ENCODE measurements at places on chromosomes 2 and 18. TPM values are rescaled to one million over a fixed set of nuclear protein-coding genes. Genes with fewer than 3 reads are reported as not detected.
A peak's percentile ranks its signal among the peaks of the same experiment; 100 is the strongest.

Gene ANKRD30BL
- total RNA-seq: not detected

Gene HAAO
- 29.1 TPM for total RNA-seq

Gene STPG4
- total RNA-seq: 0.75 TPM

Gene GRB14
- 5.1 TPM for total RNA-seq

Gene SERPINB10
- not detected for total RNA-seq

Gene C18orf63
- not detected for total RNA-seq

Gene IL36B
- total RNA-seq: not detected

Gene SGPP2
- not detected for total RNA-seq

Gene MEP1B
- not detected for total RNA-seq

Gene SAP130
- total RNA-seq: 23.8 TPM

- H3K27me3 ChIP-seq: no peaks in the 10 kb centered on the region
- H3K36me3 ChIP-seq: no peaks in the 10 kb centered on the region
- no peak overlapping the region for H3K27ac ChIP-seq
These were observed 59.9 kb downstream of the ZRANB3 start for GRCh38 chr2:135471106-135471505.

GRCh38 chr18:3451989-3452749 is 2.2 kb downstream of the TGIF1 start:
- peaks cover 4% of the 10 kb centered on the region for H3K36me3 ChIP-seq
- peaks cover 5% of the 10 kb centered on the region for H3K4me1 ChIP-seq
- H3K27ac ChIP-seq: peak overlapping the region; percentile 97
- peak; percentile 67 for DNase-seq

DNA sequence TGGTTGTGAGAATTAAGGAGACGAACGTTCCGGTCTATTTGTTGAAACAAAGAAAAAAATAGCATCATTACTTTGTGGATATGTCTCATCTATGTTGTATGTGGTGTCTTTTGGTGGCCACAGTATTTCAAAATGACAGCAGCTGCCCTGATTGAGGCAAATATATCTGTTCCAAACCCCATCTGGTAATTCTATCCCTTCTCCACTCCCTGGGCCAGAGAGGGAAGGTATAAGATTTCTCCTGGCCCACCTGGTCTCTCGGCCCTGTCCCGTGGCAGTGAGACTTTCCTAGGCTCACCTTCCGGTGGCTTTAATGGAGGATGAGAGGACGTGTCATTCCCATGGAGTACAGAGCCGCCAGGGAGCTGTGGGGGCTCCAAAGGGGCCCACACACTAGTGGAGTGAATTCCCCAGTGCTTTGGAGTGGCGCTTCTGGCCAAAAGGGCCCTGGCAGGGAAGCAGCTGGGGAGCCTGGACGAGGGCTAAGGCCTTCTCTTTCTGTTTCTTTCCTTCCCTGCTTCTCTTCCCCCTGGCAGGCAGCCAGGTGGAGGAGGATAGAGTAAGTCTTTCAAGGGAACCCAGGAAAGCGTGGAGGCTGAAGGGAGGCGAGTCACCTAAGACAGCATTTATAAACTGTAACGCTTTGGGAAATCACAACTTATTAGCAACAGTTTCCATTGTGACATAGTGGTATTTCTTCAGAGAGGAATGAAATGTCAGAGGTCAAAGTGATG is 5.6 kb downstream of the FOSL2 start:
- no peaks in the 10 kb centered on the region for H3K36me3 ChIP-seq
- H3K27ac ChIP-seq: peak overlapping the region; percentile 59
- no peaks in the 10 kb centered on the region for H3K27me3 ChIP-seq
- H3K4me3 ChIP-seq: peak overlapping the region; percentile 15

DNA sequence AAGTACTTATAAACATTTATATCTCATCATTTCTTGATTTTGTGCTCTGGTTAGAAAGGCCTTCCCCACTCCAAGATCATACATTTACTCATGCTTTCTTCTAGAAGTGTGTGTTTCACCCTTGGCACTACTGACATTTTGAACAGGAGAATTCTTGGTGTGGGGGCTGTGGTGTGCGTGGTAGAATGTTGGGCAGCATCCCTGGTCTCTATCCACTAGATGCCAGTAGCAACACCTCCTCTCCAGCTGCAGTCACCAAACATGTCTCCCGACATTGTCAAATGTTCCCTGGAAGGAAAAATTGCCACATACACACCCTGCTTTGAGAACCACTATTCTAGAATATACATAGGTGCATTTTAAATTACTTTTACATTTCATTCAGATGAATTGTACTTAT is 8.7 kb upstream of the TGIF1 start:
- no peak for DNase-seq
- no peak overlapping the region for H3K27ac ChIP-seq
- no peaks in the 10 kb centered on the region for H3K4me1 ChIP-seq

DNA sequence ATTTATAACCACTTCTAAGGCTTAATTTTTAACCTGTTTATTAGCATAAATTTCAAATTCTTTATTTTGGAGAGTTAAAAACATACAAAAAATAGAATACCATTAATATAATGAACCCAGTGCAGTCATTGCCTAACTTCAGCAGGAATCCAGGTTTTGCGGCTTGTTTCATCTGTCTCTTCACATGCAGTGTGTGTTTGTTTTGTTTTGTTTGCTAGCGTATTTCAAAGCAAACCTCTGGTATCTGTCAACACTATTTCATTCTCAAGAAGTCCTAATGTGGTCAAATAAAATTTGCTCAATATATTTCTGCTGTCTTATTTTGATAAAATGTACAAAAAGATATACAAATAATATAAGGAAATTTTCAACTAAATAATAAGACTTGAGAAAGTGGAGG is 328.5 kb downstream of the AGPS start:
- no peak for DNase-seq
- H3K27me3 ChIP-seq: no peaks in the 10 kb centered on the region
- no peaks in the 10 kb centered on the region for H3K36me3 ChIP-seq
- no peak overlapping the region for H3K4me3 ChIP-seq
- H3K4me1 ChIP-seq: no peaks in the 10 kb centered on the region
- H3K27ac ChIP-seq: no peak overlapping the region

- no peak for DNase-seq
- no peaks in the 10 kb centered on the region for H3K4me1 ChIP-seq
- no peaks in the 10 kb centered on the region for H3K36me3 ChIP-seq
- no peak overlapping the region for H3K4me3 ChIP-seq
These were observed 136.9 kb downstream of the NRXN1 start for GRCh38 chr2:50895041-50895440.

- no peaks in the 10 kb centered on the region for H3K36me3 ChIP-seq
- no peaks in the 10 kb centered on the region for H3K27me3 ChIP-seq
- DNase-seq: no peak
- no peak overlapping the region for H3K27ac ChIP-seq
- no peak overlapping the region for H3K4me3 ChIP-seq
These were observed 135.5 kb upstream of the MYT1L start for GRCh38 chr2:2466534-2466933.

- H3K27me3 ChIP-seq: no peaks in the 10 kb centered on the region
- no peak for DNase-seq
- no peak overlapping the region for H3K4me3 ChIP-seq
- H3K36me3 ChIP-seq: no peaks in the 10 kb centered on the region
- no peak overlapping the region for H3K27ac ChIP-seq
- no peaks in the 10 kb centered on the region for H3K4me1 ChIP-seq
These were observed 182.1 kb upstream of the CCDC68 start for GRCh38 chr18:55141318-55141717.

- DNase-seq: no peak
- no peaks in the 10 kb centered on the region for H3K27me3 ChIP-seq
- H3K4me3 ChIP-seq: no peak overlapping the region
- no peaks in the 10 kb centered on the region for H3K36me3 ChIP-seq
- no peaks in the 10 kb centered on the region for H3K4me1 ChIP-seq
These were observed 92.6 kb upstream of the TMEM18 start for GRCh38 chr2:769771-770170.

DNA sequence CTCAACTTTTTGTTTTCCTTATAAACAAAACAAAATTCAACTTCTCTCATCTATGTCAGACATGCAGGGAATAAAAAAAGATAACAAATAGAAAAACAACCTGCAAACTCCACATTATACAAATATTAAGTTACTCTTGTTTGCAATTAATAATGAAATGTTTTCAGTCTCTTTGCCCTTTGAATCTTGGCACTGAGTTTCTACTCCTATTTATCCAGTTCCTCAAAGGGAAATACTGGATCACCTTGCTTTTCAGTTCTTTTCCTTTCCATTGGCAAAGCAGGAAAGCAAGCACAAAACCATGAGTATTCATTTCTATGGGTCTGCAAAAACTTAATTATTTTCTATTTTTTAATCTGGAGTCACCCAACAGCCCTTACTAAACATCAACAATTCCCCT is 23.6 kb downstream of the KANSL1L start:
- no peaks in the 10 kb centered on the region for H3K4me1 ChIP-seq
- H3K4me3 ChIP-seq: no peak overlapping the region
- H3K27me3 ChIP-seq: no peaks in the 10 kb centered on the region
- DNase-seq: no peak
- H3K27ac ChIP-seq: no peak overlapping the region
- H3K36me3 ChIP-seq: peaks cover 6% of the 10 kb centered on the region

GRCh38 chr2:70725505-70725904 is 42.5 kb downstream of the ADD2 start:
- H3K27ac ChIP-seq: no peak overlapping the region
- no peak for DNase-seq
- H3K36me3 ChIP-seq: no peaks in the 10 kb centered on the region
- H3K4me1 ChIP-seq: no peaks in the 10 kb centered on the region

DNA sequence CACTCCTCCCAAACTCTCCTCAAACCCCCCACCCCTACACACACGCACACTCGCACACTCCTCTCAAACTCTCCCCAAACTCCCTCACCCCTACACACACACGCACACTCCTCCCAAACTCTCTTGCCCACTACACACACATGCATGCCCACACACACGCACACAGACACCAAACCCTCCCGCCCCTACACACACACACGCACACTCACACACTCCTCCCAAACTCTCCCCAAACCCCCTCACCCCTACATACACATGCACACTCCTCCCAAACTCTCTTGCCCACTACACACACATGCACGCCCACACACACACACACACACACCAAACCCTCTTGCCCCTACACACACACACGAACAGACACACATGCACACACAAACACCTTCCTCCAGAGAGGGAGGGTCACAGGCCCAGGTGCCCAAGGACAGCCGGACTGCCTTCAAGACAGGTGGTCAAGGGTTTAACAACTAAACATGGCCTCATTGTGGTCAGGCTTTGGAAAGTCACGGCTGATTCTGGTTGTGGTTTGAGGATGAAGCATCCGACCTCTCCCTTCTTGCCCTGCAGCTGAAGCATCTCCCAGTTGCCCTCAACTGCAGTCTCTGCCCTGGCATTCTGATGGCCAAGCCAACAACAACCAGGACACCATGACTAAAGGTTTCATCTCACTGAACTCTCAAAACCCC is 72.3 kb upstream of the SNTG2 start:
- no peaks in the 10 kb centered on the region for H3K27me3 ChIP-seq
- no peak for DNase-seq
- H3K36me3 ChIP-seq: no peaks in the 10 kb centered on the region
- H3K27ac ChIP-seq: no peak overlapping the region
- no peaks in the 10 kb centered on the region for H3K4me1 ChIP-seq

DNA sequence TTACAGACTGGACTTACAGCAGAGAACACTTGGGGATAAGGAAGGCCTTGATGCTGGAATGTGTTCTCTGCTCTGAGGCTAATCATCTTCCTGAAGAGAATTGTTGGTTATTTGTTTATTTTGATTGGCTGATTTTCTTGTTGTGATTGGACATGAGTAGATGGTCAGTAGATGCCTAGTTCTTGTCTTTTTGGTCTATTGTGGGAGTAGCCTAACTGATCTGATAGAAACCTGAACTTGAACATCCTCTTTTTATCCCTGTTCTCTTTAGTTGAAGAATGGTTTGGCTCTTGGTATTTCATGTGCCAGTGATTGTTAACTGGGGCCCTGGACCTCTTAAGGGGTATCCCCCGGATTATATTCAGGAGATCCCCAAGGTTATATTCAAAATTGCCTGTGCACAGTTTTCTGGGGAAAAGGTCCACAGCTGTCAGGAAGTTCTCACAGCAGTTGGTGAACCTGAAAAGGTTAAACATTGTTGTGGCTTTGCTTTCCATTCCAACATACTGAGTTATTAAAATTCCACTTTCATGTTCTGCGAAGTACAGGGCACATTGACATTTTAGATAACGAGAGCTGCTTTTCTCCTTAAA is 13.6 kb downstream of the TWSG1 start:
- no peak for DNase-seq
- H3K27me3 ChIP-seq: no peaks in the 10 kb centered on the region
- no peaks in the 10 kb centered on the region for H3K4me1 ChIP-seq

- H3K36me3 ChIP-seq: no peaks in the 10 kb centered on the region
- H3K27ac ChIP-seq: no peak overlapping the region
- H3K27me3 ChIP-seq: no peaks in the 10 kb centered on the region
- H3K4me3 ChIP-seq: no peak overlapping the region
These were observed 98.3 kb downstream of the MYCN start for GRCh38 chr2:16038621-16039020.

DNA sequence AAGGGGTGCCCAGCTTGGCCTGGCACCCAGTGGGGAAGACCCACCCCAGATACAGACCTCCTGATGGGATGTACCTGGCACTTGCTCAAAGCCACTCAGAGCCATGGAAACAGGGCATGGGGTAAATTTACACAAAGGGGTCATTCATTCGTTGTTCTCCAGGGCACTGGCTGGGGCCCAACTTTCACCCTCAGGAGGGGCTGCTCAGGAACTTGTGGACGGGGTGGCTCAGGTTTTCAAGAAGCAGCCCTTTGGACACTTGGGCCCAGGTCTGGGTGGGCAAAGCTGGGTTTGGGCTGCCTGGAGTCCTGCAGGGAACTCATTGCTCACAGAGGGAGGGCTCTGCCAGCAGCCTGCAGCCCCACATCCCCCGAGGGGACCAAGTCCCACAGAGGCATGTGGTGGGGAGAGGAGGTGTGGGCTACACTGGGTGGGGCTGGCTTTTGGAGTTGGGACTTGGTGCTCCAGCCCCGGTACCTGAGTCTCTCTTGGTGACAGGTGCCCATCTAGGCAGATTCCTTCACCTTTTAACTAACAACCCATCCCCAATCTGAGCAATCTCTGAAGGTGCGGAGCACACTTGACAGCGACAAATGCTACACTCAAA is 172.3 kb downstream of the CELF4 start:
- no peaks in the 10 kb centered on the region for H3K4me1 ChIP-seq
- H3K27ac ChIP-seq: no peak overlapping the region
- no peak for DNase-seq
- no peak overlapping the region for H3K4me3 ChIP-seq
- no peaks in the 10 kb centered on the region for H3K36me3 ChIP-seq

- H3K36me3 ChIP-seq: no peaks in the 10 kb centered on the region
- DNase-seq: no peak
- H3K27ac ChIP-seq: no peak overlapping the region
These were observed 1.4 kb upstream of the CAB39 start for GRCh38 chr2:230711224-230711623.

DNA sequence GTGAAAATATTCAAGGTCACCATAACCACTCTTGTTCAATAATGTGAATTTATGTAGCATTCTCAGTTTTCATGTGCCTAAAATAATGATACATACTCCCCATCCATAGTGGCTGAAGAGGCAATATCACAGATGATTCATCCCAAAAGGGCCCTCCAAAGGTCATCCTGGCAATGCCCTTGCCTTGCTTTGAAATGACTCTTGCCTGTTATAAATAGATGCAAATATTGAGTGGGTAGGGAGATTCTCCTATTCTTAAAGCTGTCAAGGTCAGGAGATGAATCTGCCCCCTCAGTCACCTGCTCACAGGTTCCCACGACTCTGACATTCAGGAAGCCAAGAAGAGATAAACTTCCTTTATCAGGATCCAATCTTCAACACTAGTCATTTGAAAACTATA is 490.5 kb downstream of the TNS1 start:
- no peaks in the 10 kb centered on the region for H3K27me3 ChIP-seq
- no peak for DNase-seq
- H3K4me1 ChIP-seq: no peaks in the 10 kb centered on the region
- no peak overlapping the region for H3K4me3 ChIP-seq
- no peaks in the 10 kb centered on the region for H3K36me3 ChIP-seq
